ENCODE measurements at places on chromosomes 16 and 17.
A peak's percentile ranks its signal among the peaks of the same experiment; 100 is the strongest.

- DNase-seq = no peak
Observed at GRCh38 chr16:84544031-84544773, 39.7 kb upstream of the MEAK7 start.

GRCh38 chr17:79537061-79537460, 73.8 kb downstream of the RBFOX3 start:
- no peak for DNase-seq

GRCh38 chr17:6456914-6457687, 12.8 kb downstream of the PIMREG start:
- peak; percentile 69 for DNase-seq

- no peak for DNase-seq
Observed at GRCh38 chr16:65061935-65062518, 59.8 kb downstream of the CDH11 start.

- DNase-seq = no peak
Observed at GRCh38 chr16:12111223-12111622, 134.7 kb downstream of the SNX29 start.
